RPMI7951 (cell line): ENCODE measurements at places on chromosomes 3 and 15.
A peak's percentile ranks its signal among the peaks of the same experiment; 100 is the strongest.

DNA sequence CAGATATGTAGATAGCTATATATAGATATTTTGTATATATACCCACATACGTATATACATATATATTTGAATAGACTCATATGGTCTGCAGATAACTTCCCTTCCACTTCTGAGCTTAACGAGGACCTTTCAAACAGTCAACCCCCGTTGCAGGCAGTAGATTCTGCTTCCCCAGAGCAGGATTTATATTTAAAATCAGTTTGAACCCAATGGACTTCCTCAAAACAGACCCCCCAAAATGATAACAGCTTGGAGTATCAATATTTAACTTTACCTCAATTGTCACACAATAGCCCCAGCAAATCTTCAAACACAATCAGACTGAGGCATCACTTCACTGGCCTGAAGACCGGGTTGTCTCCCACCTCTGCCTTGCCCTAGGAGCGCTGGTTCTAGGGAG is 218.3 kb downstream of the MEIS2 start:
- DNase-seq: no peak

GRCh38 chr3:31762097-31762764 is 218.8 kb downstream of the OSBPL10 start:
- DNase-seq: no peak

- no peak for DNase-seq
These were observed 126.6 kb upstream of the ADAMTS9 start for GRCh38 chr3:64814351-64814750.

DNA sequence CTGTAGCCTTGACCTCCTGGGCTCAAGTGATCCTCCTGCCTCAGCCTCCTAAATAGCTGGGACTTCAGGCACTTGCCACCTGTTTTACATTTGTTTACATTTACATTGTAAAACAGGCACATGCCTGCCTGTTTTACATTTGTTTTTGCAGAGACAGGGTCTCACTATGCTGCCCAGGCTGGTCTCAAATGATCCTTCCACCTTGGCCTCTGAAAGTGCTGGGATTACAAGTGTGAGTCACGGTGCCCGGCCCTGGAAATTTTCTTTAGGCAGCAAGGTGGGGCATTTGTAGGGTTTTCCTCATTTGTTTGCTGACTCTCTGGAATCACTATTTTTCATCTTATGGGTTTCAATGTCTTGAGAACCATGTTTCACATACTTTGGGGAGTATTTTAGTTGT is 25.0 kb downstream of the PIF1 start:
- no peak for DNase-seq

- no peak for DNase-seq
These were observed 32.5 kb downstream of the NEDD4 start for GRCh38 chr15:55960946-55961345.

DNA sequence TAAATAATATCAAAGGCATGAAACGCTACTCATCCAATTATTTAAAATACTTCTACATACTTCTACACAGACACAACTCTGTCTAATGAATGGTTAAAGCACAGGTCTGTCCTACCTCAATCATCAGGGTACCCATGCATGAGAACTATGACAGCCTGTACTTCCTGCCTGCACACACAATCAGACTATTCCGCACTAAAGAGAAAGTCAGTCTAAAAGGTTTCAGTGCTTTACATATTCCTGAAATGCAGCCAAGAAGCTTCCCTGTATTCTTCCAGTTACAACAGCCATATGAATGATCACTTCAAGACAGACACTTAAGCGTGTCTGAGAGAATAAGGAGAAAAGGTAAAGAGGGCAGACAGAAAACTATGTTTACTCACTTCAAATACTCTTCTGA is 58.8 kb downstream of the TUBGCP4 start:
- no peak for DNase-seq

DNA sequence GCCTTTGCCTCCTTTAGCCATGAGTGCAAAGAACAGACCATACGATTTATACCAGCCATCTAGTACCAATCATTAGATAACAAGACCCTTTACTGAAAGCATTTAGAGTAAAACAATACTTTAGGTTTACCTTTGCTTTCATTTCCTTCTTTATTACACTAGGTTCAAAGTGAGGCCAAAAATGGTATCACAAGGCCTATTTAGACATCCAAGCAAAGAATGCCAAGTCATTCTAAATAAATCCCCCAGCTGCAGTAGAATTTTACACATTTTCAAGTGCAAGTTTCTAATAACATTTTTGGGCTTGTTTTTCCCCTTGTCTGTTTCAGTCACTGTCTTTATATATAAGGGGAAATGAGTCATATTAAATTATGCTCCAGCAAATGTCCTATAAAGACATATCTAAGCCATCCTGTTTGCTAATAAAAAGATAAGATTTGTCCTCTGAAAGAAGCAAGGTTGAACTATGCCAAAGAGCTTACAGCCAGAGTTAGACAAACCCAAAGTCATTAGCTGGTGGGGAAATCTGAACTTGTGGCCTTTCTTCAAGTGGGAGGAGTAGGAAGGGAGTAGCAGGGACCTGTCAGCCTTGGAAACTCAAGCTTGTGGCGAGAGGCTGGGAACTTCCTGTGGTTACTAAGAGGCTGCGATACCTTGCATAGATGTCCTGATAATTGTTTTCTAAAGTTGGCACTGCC is 232.7 kb downstream of the MECOM start:
- peak; percentile 3 for DNase-seq

DNA sequence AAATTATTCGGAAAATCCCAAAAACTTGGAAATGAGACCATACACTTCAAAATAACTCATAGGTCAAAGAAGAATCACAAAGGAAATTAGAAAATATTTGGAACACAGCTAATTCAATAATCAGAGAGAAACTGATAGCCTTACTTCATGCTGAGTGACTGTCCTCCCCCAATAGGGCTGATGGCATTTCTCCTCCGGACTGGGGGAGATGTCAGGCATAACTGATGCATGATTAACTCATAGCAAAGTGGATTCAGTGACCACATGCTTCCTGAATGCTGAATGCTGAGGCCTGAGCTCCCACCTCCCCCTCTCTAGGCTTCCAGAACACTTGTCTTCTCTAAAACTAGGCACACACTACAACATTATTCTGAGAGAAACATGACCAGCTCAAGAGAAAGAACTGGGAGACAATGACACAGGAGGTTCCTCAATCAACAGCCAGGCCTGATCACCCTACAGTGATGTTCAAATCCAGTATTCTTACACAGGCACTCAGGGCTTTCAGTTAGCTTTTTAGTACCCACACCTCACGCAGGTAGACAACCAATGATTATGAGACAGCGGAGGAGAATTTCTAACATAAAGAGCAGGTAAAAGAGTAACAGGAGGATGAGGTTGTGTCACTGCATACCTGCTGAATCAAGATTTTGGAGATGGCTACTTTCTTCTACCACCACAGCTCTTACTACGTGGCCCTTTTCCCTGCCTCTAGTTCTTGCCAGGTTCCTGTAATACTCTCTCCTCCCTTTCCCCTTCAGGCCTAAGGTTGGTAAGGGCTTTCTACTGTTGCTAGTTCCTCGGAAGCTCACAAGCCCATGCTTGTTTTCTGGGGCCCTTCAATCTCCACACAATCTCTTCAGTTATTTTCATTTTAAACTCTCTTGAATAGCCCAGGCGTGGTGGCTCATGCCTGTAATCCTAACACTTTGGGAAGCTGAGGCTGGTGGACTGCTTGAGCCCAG is 96.1 kb downstream of the FMN1 start:
- DNase-seq: peak; percentile 89

DNA sequence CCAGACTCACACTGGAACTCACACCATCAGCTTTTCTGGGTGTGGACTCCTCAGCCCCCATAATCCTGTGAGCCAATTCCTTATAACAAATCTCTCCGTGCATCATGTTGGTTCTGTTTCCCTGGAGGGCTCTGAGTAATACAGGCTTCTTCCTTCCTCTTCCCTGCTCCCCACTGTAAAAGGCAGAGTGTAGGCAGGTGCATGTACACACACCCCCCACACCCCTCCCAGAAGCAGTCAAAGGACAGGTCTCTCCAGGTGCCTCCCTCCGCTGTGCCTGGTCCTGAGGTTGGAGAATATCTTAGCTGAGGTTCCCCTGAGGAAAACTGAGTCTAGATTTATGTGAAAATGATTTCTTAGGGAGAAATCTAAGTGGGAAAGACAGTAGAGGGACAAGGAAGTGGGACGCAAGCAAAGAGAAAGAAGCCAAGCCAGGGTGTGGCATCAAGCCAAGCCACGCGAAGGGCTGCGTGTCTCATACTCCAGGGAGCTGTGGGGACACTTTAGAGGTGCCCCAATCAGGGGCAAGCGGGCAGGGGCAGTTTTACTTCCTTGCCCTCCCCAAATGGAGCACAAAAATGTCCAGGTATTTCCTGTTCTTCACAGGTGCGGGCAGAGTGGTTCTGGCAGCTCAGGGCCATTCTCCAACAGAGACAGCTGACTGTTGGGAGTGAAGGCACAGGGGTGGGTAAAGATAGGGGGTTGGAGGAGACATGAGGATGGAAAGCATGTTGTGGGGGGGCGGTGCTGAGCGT is 86.6 kb downstream of the HMG20A start:
- peak; percentile 59 for DNase-seq

GRCh38 chr3:90132197-90132596 is 1024.8 kb downstream of the EPHA3 start:
- DNase-seq: no peak

GRCh38 chr3:43707998-43708397 is 17.3 kb downstream of the ABHD5 start:
- DNase-seq: peak; percentile 91

GRCh38 chr3:173993299-173993698 is 595.8 kb downstream of the NLGN1 start:
- peak; percentile 3 for DNase-seq

DNA sequence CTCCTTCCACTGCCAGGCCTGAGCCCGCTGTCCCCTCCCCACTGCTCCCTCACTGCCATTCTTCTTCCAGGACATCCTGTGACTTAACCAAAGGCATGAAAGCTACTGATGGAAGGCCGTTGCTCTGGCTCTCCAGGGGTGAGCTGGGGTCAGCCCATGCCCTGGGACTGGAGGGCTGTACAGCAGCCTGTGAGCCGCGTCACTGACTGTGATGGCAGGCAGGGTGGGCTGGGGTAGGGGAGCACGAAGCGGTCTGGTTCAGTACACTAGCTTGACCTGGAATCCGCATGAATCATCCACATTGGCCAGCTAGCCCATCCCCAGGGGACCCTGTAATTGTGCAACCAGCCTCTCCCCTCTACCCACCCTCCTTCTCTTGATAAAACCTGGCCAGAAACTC is 30.8 kb downstream of the CORO2B start:
- DNase-seq: no peak

DNA sequence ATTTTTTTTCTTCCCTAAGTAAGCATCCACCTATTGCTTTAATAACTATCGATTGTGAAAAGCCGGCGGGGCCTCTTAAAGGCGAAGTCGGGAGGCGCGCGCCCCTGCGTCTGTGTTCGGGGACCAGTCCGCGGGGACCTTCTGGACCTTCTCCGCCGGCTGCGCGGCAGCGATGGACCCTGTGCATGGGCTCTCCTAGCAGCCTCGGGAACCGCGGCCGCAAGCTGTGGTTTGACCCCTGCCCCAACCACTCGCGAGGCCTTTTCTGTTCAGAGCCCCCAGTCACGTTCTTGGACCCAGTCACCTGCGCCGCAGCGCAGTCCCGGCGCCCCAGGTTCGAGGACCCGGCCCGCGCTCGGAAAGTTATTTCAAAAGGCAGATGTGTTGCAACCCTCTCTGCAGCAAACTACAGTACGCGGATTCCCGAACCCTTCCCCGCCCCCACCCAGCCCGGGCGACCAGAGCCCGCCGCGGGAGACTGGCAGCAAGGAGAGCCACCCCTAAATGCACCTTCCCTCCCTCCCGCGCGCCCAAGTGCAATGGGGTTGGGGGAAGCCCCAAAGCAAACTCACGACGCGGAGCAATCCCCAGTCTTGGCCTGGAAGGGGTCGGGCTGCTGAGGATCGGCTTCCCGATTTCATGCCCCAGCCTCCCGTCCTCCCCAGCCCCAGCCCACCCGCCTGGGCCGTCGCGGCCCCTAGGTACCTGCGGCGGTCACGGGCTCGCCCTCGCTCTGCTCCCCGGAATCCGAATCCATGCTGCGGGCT is 684 bp downstream of the TNFAIP8L3 start:
- no peak for DNase-seq

GRCh38 chr15:65910341-65910740 is 41.0 kb downstream of the RAB11A start:
- no peak for DNase-seq

- DNase-seq: no peak
These were observed 5.6 kb upstream of the LRRC2 start for GRCh38 chr3:46571684-46572083.

GRCh38 chr15:32872621-32873283 is 154.9 kb downstream of the GREM1 start:
- peak; percentile 49 for DNase-seq

- DNase-seq: peak; percentile 88
These were observed 14.4 kb upstream of the MRPS22 start for GRCh38 chr3:139329364-139329850.

- no peak for DNase-seq
These were observed 10.2 kb upstream of the KLF15 start for GRCh38 chr3:126367316-126367805.

DNA sequence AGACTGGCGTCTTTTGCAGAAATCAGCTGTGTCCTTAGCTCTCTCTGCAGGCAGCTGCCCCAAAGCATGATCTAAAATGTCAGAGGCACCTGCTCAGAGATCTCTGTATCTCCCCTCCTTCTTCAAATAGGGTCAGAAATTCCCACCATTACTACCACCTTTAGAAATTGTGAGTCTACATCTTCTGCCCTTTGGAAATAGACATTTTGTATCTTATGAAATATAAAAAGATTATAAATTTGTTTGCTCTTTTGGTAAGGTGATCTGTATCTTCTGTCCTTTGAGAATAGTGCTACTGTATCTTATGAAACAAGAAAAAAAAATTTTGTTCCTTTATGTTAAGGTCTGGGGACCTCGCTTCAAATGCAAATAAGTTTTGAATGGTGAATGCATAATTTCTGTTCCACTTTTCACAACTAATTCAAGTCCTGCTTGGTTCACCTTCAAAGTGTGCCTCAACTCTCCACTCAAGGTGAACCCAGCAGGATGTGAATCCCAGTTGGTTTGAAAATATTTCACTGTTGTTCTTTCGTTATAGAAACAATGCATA is 28.3 kb upstream of the GPD1L start:
- DNase-seq: no peak

- no peak for DNase-seq
These were observed 50.6 kb downstream of the CMSS1 start for GRCh38 chr3:99868311-99868646.

GRCh38 chr15:84903751-84904150 is 19.3 kb downstream of the SLC28A1 start:
- no peak for DNase-seq

- DNase-seq: no peak
These were observed 227.1 kb upstream of the CGNL1 start for GRCh38 chr15:57149196-57149595.

GRCh38 chr3:14376348-14377043 is 25.9 kb upstream of the SLC6A6 start:
- DNase-seq: no peak

GRCh38 chr15:45457220-45457619 is 65.3 kb downstream of the SLC30A4 start:
- no peak for DNase-seq

DNA sequence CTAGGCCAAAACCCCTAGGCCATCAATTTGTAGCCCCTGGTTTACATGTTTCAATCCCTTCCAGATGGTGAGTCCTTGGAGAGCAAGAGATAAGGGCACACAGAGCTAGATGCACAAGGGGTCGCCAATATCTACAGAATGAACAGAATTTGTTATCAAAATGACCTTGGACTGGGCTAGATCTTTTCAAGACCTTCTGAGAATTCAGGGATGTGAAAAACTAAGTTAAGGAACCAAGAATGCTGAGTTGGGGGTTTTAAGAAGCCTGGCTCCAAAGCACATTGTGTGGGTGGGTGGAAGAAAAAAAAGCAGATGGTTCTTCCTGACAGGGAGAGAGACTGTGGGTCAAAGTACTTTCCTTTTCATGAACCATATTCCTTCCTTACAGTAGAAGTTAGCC is 10.2 kb downstream of the CDCP1 start:
- DNase-seq: peak; percentile 38
